ENCODE measurements at places on chromosomes 1 and 21.

- DNase-seq: no peak
These were observed 29.7 kb downstream of the SLC26A9 start for GRCh38 chr1:205913451-205914154.

DNA sequence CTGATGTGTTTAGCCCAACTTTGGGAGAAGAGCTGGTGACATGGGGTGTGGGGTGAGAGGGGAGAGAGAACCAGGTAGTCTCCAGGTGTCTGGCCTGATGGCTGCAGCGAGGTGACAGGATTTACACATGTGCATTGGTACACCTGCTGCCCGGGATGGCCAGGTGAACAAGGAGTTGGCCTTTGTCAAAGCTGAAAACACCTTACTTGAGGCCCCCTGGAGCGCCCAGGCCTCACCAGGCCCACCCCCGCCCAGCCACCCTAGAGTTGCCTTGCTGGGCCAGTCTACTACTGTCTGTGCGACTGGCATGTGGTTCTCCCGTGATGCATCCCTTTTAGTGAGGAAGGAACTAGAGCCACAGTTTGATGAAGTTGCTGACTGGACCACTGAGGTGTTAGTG lies 90.5 kb downstream of the ADARB1 start:
- DNase-seq: no peak

DNA sequence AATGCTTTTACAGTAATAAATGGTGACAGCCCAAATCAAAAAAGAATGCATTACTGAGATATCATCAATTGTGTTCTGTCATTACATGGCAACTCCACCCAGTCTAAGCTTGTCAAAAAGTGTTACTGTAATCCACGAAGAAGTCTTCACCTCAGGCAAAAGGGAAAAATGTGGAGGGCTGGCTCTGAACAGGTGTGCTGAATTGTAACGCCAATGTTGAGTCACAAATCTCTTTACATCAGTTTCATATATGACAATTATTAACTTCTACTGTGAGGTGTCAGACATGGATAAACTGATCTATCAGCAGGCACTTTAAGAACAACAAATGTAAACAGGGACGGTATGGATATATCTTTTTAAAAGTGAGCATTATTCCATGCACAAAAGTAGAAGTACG lies 98.5 kb upstream of the DMRTA2 start:
- DNase-seq: no peak

GRCh38 chr1:30526652-30527345 lies 196.6 kb downstream of the MATN1 start:
- no peak for DNase-seq

DNA sequence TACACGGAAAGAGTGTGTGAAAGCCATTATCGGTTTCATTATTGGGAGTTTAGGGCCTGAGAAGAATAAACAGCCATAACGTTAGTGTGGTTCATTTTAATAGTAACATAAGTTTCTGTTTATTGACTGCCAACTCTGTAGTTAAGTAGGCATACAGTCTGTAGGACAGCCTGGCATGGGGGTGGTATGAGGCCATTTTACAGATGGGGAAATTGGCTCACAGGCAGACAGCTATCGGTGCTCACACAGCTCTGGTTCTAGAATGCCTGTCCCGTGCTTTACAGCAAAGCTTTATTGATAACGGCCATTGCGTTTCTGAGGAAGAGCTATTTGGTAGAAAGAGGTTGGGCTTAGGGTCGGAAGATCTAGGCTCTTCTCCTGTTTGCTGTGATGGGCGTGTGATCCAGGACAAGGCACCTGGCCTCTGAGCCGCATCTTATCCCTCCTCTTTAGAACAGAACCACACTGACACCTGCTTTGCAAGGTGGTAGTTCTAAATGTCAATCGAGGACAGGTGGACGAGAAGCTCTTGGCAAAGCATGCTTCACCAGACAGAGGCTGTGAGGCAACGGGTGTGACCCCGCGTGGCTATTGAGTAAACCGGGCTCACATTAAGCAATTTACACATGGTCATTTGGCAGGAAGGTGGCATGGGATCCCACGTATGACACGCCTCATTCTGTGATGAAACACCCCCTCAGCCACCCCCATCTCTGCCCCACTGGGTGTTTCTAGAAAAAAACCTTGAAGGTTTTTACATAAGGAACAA lies 14.9 kb downstream of the ETS2 start:
- DNase-seq: no peak

GRCh38 chr1:204819495-204819894 lies 51.2 kb upstream of the NFASC start:
- no peak for DNase-seq
